ENCODE measurements at places on chromosomes 13 and 19.

DNA sequence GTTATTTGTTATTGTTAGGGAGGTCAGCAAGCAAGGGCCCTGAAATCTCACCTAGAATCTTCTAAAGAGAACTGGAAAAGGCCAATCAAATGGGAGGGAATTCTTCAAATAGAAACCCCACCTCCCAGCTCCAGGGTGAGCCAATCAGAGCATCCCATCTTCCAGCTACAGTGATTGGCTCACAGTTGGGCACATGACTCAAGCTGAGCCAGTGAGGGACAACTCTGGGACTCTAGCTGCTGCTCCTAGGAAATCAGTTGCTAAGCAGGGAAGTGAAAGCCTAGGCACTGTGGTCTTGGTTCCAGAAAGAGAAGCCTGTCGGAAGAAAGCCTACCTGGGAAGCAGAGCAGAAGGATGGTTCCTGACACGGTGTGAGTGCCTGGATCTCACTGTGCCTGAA is 13.4 kb downstream of the TM6SF2 start:
- peak; percentile 64 for DNase-seq

DNA sequence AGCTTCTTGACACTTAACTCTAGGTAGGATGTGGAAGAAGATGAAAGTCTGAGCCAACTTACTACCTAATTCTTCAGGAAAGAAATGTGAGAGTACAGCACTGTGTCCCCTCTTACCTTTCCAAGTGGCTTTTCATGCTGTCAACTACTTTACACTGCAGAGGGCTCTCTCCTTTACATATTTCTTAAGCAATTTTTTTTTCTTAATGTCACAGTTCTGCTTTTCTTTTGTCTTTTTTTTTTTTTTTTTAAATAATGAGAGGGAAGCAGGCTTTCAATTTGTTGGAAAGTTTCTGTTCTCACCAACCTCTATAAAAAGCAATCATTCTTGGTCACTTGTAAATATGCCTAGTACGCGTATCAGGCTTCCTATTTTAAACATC is 212.7 kb upstream of the MIR17HG start:
- DNase-seq = no peak

DNA sequence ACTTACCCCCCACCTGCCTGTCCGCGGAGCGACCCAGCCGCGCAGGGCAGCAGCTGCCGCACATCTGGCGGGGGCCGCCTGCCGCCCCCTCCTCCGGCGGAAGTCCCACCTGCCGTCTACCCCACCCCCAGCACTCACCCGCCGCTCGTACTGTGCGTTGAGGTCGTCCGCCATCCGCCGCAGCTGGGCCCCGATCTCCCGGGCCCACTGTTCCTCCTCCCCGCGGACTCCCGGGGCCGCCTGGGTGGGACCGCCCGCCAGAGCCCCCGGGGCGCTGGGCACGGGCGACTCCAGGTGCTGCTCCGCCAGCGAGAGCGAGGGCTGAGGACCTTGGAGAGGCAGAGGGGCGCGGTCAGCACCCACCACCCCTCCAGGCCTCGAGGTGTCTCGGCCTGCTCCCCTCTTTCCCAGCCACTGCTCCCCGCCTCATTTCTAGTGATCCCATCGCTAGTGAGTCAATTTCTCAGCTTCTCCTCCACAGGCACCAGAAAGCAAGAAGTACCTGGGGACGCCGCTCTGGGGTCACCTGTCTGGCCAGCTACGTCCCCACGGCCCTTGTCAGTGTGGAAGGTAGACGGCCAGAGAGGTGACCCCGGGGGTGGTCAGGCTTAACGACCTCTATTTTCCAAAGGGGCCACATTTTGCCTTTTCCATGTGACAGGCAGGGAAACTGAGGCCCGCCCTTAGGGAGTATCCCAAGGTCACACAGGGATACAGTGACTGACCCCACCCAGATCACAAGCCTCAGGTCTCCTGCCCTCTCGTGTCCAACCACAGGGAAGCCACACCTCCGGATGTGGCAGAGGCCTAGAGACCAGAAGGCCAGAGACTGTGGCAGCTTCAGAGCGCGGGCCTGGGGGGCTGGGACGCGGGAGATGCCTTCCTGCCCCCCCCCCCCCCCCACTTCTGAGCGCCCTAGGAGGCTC is 4.3 kb downstream of the BBC3 start:
- peak; percentile 88 for DNase-seq

DNA sequence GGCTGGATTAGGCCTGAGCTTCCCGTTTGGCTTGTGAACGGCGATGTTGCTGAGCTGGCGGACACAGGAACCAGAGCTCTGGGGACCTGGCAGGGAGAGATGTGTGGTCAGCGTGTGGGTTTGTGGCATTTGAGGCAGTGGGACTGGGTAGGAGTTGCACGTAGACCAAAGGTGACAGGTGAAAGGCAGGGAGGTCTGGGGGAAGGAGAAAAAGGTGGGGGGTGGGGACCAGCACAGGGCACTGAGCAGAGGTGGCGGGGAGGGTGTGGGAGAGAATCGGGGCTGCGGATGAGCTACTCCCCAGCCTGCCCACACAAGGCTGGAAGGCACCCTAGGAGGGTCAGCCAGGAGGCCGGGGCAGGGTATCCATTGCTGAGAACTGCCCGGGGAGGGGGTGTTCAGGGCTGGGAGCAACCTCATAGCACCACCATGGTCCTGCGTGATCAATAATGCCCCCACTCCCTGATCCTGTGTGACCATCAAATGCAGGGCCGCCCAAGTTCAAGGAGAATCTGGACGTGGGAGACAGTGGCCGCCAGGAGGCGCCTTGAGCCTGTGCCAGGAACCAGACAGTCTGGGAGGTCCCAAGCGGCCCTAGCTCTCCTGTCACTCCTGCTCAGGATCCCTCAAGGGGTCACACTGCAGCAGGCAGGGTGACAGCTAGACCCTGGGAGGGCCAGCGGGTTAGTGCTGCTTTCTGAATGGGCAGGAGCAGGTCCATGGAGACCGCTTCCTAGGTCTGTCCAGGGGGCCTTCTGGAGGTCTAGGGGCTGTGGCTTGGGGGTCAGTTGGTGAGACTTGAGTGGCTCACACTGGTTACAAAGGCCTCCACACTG is 12.8 kb upstream of the SELENOW start:
- peak; percentile 57 for DNase-seq

DNA sequence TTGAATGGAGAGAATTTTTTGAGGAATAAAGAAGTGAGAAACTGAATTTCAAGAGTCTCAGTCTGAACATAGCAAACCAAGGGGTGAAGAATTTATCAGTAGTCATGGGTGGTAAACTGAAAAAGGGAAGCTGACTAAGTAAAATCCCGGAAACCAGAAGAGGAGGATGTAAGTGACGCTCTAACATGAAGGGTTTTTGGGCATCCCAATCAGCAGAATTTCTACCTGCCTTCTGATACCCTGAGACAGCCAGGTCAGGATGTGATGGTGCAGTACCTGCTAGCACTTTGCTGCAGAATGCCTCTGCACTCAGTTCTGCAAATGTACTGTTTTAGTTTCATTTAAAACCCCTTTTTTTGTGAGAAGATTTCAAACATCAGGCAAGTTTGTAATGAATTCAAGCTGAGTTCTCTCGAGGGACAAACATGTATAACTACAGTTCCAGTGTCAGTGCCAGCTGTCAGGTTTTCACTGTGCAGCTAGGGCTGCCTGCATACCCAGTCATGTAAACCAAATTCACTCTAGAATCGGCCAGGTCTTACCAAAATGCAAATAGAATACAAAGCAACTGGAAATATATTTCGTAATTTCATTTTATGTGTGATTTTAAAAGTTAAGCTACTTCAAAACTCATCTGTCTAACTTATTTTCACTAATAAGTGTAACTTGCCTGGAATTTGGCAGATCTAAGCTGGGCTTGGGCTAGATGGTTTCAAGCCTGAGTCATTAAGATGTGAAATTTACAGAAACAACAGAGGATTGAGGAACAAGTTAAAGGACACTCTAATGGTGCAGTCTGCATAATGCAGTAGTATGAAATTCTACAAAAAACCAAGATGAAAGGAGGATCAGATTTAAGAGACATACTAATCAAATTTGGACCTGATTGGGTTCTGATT is 13.8 kb downstream of the METTL21C start:
- DNase-seq = no peak

GRCh38 chr13:101979825-101980224 is 422.0 kb downstream of the FGF14 start:
- DNase-seq = no peak

- no peak for DNase-seq
Observed at GRCh38 chr19:2703691-2704216, 1.3 kb upstream of the GNG7 start.

DNA sequence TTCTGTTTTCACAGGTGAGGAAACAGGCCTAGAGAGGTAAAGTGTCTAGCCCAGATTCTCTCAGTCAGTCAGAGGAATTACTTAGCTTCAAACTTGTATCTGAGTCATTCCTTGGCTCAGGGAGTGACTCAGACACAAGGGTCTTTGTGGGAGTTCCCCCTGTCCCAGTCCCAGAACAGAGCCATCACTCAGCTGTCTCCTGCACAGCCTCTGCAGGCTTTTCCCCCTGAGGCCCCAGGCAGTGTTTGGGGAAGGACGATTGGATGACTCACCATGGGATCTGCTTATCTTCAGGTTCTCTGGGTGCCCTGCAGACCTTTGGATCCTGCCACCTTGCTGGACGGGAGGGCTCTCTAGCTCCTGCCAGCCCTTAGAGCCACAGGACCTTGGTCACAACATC is 13.2 kb downstream of the ZNF793 start:
- DNase-seq = no peak

GRCh38 chr13:75146436-75146835 is 335.5 kb downstream of the TBC1D4 start:
- DNase-seq = no peak

DNA sequence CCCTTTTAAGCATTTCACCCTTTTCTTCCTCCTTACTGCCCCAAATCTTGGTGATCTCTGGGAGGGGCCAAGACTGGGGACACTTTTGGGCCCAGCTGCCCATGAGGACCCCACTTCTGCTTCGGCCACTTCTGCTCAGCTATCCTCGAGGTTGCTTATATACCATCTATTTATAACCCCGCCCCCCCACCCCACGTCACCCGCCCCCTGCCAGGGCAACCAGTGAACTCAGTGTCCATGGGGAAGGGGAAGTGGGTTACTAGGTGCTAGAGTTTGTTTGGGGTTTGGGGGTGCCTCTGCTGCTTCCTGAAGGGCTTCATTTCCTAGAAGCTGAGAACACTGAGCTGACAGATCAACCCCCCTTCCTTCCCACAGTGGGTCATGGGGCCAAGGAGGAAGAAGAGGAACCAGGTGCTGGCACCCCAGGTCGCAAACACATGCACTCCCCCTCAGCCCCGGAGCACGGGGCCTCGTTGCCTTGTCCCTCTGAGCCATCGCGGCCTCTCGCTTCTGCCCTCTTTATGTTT is 6.1 kb upstream of the ADGRE5 start:
- DNase-seq = peak; percentile 84

DNA sequence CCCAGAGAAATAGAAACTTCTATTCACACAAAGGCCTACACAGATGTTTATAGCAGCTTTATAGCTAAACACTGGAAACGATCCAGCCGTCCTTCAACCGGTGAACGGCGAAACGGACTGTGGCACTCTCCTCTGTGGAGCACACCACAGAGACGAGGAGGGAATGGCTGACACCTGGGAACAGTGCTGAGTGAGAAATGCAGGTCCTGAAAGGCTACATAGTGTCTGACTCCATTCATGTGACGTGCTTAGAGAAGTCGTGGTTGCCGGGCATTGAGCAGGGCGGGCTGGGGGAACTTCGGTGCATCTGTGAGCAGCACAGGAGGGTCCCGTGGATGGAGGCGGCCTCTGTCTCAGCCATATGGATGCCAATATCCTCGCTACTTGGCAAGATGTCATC is 3.1 kb upstream of the GRK1 start:
- DNase-seq = no peak

DNA sequence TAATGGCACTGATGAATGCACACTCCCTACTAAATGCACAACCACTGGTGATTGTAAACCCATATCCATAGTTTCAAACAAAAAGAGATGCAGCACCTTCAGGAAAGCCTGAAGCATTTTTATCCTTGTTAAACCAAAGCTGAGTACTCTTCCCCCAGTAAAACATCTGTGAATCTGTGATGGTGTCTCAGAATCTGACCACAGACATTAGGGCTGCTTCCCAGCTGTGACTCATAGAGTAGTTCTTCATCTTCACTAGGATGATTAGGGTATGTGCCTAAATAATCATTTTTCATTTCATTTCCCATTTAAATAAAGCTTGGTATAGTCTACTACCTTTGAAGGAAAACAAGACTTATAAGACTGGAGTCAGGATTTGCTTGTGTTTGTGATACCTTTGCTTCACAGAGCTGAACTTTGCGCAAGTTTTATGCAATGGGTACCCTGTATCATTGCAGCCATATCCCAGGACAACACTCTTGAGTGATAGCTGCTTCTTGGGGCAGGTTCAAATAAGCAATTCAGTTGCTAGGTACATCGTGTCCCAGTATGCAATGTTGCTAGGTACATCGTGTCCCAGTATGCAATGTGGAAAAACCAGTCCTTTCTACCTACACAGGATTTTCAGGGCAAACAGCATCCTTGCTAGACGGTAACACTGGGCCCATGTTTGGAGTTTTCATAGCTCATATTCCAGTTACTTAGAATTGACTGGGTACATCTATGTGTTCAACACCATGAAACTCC is 277.1 kb downstream of the IRS2 start:
- no peak for DNase-seq

DNA sequence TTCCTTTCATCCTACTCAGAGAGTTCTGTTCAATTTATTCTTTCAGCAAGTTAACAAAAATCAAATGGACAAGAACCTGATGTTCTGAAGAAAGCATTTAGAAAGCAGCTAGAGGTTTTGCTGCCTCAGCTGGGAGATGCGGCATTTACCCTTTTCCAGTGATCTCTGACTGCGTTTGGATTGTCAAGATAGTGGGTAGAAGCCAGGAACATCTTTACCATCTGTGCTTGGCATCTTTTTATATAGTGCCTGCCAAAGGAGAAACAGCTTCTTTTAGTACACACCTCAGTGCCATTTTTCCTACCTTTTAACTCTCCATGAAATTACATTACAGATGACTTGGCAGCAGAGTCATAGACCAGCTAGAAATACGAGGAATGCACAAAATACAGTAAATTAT is 680.8 kb downstream of the SLITRK1 start:
- no peak for DNase-seq

- no peak for DNase-seq
Observed at GRCh38 chr13:86135856-86136255, 336.6 kb upstream of the SLITRK6 start.

DNA sequence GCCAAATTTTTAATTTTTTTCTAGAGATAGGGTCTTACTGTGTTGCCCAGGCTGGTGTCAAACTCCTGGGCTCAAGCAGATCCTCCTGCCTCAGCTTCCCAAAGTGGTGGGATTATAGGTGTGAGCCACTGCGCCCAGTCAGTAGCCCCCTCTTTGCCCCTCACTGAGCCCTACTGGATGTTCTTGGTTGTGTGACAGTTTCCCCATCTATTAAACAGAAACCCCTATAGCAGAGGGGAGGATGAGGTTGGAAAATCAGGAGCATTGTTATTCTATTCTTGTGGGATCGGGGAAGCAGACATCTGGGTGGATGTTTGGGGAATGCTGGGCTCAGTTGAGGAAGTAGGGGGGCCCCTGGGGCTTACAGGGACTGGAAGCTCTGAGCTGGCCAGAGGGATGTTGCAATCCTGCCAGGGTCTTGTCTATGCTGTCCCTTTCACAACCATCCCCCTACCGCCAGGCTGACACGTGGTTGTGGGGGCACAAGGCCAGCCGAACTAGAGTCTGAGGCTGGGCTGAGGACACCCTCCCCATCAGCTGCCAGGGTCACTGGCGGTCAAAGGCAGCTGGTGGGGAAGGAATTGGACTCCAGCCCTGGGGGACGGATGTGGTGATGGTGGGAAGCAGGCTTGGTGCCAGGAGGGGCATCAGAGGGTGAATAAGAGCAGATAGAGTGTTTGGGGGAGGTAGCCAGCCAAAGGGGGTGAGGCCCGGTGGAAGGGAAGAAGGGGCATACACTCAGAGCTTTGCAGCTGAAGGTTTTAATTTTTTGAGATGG is 10.9 kb downstream of the APOC1 start:
- DNase-seq = no peak

- no peak for DNase-seq
Observed at GRCh38 chr13:44686531-44686934, 110.4 kb upstream of the TSC22D1 start.
